ENCODE measurements at places on chromosomes 5 and 9. TPM values are rescaled to one million over a fixed set of nuclear protein-coding genes. Genes with fewer than 3 reads are reported as not detected.

Gene DAP
- total RNA-seq, result 77.7 TPM

Gene SLC45A2
- not detected for total RNA-seq

Gene PCA3
- not detected for total RNA-seq

Gene GMCL2
- not detected for total RNA-seq

Gene SHISAL2B
- total RNA-seq, result not detected

Gene ERCC8
- 30.4 TPM for total RNA-seq

Gene FGF1
- 12.1 TPM for total RNA-seq

Gene TAL2
- total RNA-seq, result not detected

Gene PPP2R2B
- total RNA-seq, result 0.62 TPM

Gene KIF4B
- not detected for total RNA-seq

Gene ZNG1C
- 19.4 TPM for total RNA-seq

Gene WDR38
- total RNA-seq, result not detected

Gene FREM1
- total RNA-seq, result 0.75 TPM

Gene SPINK4
- total RNA-seq, result not detected

Gene KCNMB1
- total RNA-seq, result 0.04 TPM

Gene SPATA31E1
- not detected for total RNA-seq

Gene TMED9
- total RNA-seq, result 175 TPM

Gene CCDC180
- total RNA-seq, result 1.0 TPM

Gene SETD9
- total RNA-seq, result 25.3 TPM

Gene DAB2
- 12.6 TPM for total RNA-seq

Measured in kidney epithelial cell (primary cell).